Glutamatergic neuron (in vitro differentiated cells): ENCODE measurements at places on chromosomes 5 and 9. TPM values are rescaled to one million over a fixed set of nuclear protein-coding genes. Genes with fewer than 3 reads are reported as not detected.

Gene ZFP37
- total RNA-seq, result 7.9 TPM

Gene IFNA21
- not detected for total RNA-seq

Gene PCA3
- total RNA-seq, result not detected

Gene QRFP
- not detected for total RNA-seq

Gene ALDH1A1
- not detected for total RNA-seq

- no peaks in the 10 kb centered on the region for H3K36me3 ChIP-seq
- no peak overlapping the region for H3K4me3 ChIP-seq
- no peak overlapping the region for H3K27ac ChIP-seq
Observed at GRCh38 chr9:69981686-69982445, 61.8 kb upstream of the MAMDC2 start.

DNA sequence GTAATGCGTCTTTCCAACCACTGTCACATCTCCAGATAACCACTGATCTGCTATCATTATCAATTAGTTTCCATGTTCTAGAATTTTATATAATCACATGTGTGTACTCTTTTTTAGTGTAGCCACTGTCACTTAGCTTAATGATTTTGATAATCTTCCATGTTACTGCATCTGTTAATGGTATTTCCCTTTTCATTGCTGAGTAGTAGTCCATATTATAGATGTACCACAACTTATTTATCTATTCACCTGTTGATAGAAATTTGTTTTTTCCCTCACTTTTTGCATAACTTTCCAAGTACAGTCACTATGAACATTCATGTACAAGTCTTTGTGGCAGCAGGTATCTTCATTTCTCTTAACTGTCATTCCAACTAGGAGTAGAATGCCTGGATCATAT lies 30.3 kb upstream of the RPS23 start:
- no peak overlapping the region for H3K27ac ChIP-seq
- H3K4me1 ChIP-seq, result peaks cover 6% of the 10 kb centered on the region
- H3K36me3 ChIP-seq, result peaks cover 12% of the 10 kb centered on the region
- no peak overlapping the region for H3K4me3 ChIP-seq
- H3K27me3 ChIP-seq, result no peaks in the 10 kb centered on the region

DNA sequence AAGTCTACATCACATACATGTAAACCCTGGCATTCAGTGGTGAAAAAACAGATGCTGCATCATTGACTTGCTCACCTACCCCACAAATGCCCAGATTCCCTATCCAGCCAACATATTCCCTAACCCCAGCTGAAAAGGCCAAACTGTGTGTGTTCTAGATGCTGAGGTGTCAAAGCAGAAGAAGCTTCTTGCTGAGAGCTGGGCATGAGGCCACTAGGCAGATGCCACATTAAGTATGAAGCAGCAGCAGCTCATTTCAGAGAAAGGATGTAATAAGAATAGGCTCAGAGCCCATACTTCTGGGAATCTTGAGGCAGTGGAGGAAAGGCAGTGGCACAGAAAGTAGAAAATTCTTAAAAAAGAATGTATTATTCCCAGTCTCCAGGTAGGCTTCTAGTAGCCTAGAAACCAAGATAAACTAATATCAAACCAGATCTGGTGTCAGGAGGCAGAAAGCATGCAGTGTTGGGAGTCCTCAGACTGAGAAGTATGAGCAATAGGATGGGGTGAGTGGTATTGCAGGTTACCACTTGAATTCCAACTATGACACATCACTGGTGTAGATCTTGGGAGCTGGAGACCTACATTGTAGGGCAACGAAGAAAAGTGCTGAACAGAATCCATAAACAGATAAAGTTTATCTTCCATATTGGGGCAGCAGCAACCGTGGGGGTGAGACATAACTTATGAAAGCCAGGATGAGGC lies 71.9 kb upstream of the GRHPR start:
- no peak overlapping the region for H3K27ac ChIP-seq
- H3K4me1 ChIP-seq, result no peaks in the 10 kb centered on the region
- peaks cover 1% of the 10 kb centered on the region for H3K27me3 ChIP-seq
- H3K4me3 ChIP-seq, result no peak overlapping the region

DNA sequence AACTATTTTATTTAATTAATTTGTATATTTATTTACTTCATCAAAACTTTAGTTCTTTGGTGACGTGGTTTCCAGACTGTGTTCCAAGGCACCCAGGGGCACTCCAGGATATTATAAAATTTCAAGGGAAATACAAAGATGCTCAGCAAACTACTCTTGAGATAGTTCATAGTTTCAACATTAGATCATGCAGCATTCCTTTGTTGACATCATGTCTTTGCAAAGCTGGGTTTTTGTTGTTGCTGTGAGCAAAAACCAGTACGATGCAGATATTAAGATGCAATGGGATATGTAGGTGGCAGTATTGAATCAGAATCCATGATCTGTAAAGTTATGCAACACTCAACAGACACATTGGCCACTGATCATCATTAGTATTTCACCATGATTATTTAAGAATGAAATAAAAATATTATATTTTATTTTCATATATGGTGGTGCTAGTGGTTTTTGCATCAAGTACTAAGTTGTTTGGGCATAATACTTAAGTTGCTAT lies 219.7 kb downstream of the ADCY2 start:
- H3K27me3 ChIP-seq, result no peaks in the 10 kb centered on the region
- H3K36me3 ChIP-seq, result no peaks in the 10 kb centered on the region
- H3K4me3 ChIP-seq, result no peak overlapping the region

DNA sequence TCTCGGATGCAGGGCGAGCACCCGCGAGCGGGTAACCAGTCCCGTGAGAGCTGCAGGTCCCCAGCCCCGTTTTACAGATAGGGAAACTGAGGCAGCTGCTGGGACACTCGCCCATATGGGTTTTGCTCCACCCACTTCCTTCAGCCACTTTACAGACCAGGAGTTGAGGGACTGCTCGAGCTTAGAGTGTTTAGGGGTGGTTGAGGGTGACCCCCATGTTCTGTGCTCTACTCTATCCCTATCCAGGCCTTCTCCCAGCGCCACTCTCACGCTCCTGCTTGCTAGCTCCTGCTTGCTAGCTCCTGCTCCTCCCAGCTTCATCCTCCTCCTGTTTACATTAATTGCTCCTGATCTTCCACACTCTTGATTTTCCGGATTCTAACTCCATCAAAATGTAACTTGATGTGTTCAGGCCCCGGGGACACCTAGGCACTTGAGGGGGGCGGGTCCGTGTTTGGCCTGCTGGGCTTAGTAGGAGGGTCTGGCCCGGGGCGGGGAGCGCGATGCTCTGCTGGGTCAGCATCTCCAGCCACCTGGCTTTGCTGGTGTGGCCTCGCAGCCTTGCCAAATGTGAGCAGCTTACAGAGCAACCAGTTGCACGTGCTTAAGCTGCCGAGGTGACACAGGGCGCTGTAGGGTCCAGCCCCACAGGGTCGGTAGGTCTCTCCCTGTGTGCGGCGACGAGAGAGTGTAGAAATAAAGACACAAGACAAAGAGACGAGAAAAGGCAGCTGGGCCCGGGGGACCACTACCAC lies 1.5 kb upstream of the PTGES2 start:
- H3K4me3 ChIP-seq, result peak overlapping the region; percentile 92
- H3K36me3 ChIP-seq, result peaks cover 6% of the 10 kb centered on the region
- H3K27ac ChIP-seq, result peak overlapping the region; percentile 84
- DNase-seq, result peak; percentile 52
- H3K4me1 ChIP-seq, result peaks cover 37% of the 10 kb centered on the region
- H3K27me3 ChIP-seq, result peaks cover 11% of the 10 kb centered on the region
